ENCODE measurements at places on chromosomes 16 and 17.

DNA sequence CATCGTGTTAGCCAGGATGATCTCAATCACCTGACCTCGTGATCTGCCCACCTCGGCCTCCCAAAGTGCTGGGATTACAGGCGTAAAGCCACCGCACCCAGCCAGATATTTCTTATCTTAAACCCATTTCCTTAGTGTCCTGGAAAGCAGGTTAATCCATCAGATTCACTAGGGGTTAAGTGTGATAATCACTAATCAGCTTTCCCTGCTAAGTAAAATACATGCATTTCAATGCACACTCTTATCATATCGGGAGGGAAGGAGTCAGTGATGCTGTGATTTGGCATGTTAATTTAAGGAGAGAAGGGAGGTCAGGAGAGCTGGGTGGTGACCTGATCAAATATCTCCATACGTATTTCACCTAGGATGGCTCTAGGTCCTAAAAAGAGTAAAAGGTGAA is 29.1 kb downstream of the STAT3 start:
- DNase-seq = no peak
- no peak overlapping the region for H3K4me3 ChIP-seq
- H3K36me3 ChIP-seq = no peaks in the 10 kb centered on the region
- no peaks in the 10 kb centered on the region for H3K27me3 ChIP-seq
- no peak overlapping the region for H3K27ac ChIP-seq

DNA sequence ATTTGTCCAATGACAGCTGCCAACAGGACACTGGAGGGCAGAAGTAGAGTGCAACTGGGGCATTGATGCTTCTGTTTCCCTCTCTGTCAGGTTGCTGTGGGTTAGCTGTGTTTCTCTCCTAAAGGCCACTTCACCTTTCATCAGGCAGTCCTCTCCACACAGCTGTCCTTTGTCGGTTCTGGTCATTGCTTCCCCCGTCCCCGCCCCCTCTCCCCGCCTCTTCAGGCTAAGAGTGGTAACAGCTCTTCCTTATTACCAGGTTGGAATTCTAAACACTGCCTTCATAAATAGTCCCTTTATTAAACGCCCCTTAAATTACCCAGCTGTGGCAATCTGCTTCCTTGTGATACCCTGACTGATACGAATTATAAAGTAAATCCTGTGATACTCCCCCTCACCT is 31.8 kb upstream of the NSRP1 start:
- H3K27ac ChIP-seq = no peak overlapping the region
- no peak overlapping the region for H3K4me3 ChIP-seq
- peaks cover 11% of the 10 kb centered on the region for H3K27me3 ChIP-seq
- H3K36me3 ChIP-seq = no peaks in the 10 kb centered on the region
- DNase-seq = no peak
- H3K4me1 ChIP-seq = no peaks in the 10 kb centered on the region

DNA sequence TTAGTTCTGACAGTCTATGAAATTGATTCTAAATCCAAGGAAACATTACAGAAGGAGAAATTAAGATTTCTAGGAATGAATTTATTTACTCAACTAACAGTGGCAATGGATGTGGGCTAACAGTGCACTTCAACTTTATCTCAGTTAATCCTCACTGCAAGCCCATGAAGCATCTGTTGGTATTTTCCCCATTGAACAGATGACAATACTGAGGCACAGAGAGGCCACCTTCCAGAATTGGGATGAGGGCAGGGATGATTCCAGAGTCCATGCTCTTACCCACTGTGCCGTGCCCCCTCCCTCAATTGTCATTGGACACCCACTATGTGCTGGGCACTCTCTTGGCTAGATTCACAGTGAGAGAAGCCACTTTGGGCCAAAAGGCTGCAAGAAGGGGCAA is 89.0 kb downstream of the XYLT1 start:
- H3K27me3 ChIP-seq = peaks cover 29% of the 10 kb centered on the region
- H3K27ac ChIP-seq = no peak overlapping the region
- H3K4me1 ChIP-seq = no peaks in the 10 kb centered on the region

GRCh38 chr16:54194334-54194743 is 92.2 kb downstream of the IRX3 start:
- DNase-seq = no peak
- H3K36me3 ChIP-seq = no peaks in the 10 kb centered on the region
- no peaks in the 10 kb centered on the region for H3K4me1 ChIP-seq
- H3K27ac ChIP-seq = no peak overlapping the region
- H3K27me3 ChIP-seq = no peaks in the 10 kb centered on the region

GRCh38 chr17:80992948-80993624 is 1.4 kb downstream of the CHMP6 start:
- peak overlapping the region; percentile 78 for H3K4me3 ChIP-seq
- no peaks in the 10 kb centered on the region for H3K36me3 ChIP-seq
- H3K27me3 ChIP-seq = no peaks in the 10 kb centered on the region
- 0 out of 2 replicates have a peak overlapping the region, but pooled peaks have one; percentile 18 for H3K27ac ChIP-seq
- no peak for DNase-seq

DNA sequence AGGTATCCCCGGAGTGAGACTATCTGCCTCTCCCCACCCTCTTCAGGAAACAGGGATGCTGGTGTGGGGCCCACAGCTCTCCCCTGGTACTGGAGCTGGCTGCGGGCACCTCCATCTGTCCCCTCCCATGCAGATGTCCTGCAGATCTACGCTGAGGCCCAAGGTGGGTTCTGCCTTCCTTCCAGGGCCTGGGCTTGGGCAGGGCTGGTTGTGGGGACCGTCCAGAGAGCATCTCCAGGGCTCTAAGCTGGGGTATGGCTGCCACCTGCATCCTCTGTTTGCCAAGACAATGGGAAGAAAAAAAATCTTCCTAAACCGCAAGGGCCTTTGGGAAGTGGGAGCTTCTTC is 12.9 kb downstream of the ZNF213 start:
- H3K4me1 ChIP-seq = peaks cover 10% of the 10 kb centered on the region
- no peak overlapping the region for H3K4me3 ChIP-seq
- peaks cover 2% of the 10 kb centered on the region for H3K36me3 ChIP-seq
- H3K27ac ChIP-seq = no peak overlapping the region
- H3K27me3 ChIP-seq = no peaks in the 10 kb centered on the region
- DNase-seq = no peak

DNA sequence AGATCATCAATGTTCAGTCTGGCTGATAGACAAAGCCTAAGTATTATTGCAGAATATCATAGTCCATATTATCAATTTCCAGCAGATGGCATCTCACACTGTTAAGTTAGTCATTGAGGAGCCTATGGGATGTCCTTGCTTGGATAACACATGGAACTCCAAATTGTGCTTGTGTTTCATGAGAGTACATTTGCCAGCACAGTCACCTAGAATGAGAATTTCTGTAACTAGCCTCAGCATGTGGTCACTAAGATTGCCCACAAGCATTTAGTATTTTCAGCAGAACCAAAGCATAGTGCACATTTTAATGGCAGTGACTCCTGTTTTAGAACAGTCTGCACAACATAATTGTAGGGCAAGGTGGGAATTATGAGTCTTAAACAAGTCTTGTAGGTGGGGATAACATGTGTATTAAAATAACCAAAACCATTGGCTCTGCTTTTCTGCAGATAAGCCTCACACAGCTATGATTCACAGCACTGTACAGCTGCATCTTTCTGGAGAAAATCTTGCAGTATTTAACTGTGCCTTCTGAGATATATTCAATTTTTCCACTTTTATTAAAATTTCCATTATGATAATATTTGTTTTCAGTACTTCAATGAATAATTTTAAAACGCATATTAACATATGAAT is 882.8 kb upstream of the SOX9 start:
- DNase-seq = peak; percentile 36
- H3K4me1 ChIP-seq = no peaks in the 10 kb centered on the region
- no peak overlapping the region for H3K4me3 ChIP-seq
- H3K27ac ChIP-seq = no peak overlapping the region

GRCh38 chr16:11340710-11341109 is 4.5 kb upstream of the RMI2 start:
- no peak overlapping the region for H3K4me3 ChIP-seq
- H3K4me1 ChIP-seq = no peaks in the 10 kb centered on the region
- no peaks in the 10 kb centered on the region for H3K36me3 ChIP-seq
- DNase-seq = no peak
- no peaks in the 10 kb centered on the region for H3K27me3 ChIP-seq
